ENCODE measurements at places on chromosomes 5 and 9.

- DNase-seq = no peak
Observed at GRCh38 chr5:179218943-179219330, 126.3 kb downstream of the ADAMTS2 start.

DNA sequence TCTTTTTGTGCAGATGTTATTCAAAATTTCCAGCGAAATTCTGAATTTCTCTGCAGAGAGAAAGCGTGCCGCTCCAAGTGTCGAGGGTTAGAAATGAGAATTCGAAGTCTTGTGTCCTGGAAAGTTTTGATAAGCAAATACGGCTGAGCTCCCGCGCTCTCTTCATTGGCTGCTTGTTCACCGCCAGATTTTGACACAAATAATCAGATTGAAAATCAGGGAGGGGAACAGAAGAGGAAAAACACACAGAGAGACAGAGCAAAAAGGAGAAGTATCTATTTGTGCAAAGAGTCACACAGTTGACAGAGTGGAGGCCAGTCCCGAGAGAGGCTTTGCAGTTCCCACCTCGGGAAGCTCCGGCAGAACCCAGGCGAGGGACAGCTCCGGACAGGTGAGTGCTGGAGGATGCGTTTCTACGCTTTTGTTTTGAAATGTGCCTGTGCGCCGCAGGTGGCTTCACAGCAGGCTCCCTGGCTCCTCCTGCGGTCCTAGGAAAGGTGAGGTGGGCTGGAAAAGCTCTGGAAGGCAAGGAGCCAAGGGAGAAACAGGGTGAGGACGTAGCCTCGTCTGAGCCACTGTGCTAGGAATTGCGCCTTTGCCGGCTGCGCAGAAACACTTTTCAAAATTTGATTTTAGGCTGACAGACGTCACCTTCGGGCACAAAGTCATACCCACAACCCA lies at the start of gene GFI1B:
Gene GFI1B (plus strand): TSS at position 244 of the 681 bp plus-strand sequence. CDS start 7,985 bp downstream, outside the sequence.
- no peak for DNase-seq

DNA sequence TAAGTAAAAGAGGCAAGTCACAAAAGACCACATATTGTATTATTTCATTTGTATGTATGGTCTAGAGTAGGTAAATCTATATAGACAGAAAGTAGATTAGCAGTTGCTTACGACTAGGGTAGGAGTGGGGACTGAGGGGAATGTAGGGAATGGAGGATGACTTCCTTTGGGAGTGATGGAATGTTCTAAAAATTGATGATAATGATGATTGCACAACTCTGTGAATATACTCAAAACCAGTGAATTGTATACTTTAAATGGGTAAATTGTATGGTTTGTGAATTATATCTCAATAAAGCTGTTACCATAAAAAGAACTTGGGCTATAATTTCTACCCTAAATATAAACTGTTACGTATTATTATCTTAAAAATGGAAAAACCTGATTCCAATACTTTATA lies 35.0 kb downstream of the ADAMTS6 start:
- no peak for DNase-seq

- DNase-seq = peak; percentile 46
Observed at GRCh38 chr5:53403291-53403690, 77.1 kb upstream of the FST start.

DNA sequence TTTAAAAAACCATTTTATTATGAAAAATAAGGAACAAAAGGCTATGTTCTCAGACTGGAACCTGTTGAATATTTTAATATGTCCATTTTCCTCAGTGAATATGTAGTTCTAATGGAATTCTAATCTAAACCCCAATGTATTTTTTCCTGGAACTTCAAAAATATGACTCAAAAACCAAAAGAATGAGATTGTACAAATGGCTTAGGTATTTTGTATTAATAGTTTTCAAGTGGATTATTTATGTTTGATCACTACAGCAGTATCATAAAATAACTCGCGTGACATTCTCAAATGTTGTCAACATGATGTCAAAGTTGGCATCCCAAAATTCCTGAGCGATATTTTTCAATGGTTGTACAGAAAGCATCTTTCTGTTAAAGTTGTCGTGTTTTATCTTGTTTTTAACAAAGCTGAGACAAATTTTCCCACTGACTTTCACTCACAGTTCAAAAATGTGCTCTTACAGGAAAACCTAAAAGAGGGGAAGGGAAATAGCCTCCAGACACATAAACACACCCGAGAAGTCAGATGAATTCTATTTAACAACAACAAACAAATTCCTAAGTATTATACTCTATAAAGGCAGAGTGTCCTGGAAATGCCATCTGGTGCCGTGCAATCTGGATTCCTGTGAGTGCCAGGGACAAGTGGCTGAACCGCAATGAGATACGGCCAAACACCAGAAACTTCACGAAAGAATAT lies 68.1 kb upstream of the TAS2R1 start:
- peak; percentile 82 for DNase-seq

GRCh38 chr5:73100109-73100508 lies 20.3 kb upstream of the TMEM171 start:
- no peak for DNase-seq

GRCh38 chr5:81749192-81749560 lies 1.7 kb downstream of the SSBP2 start:
- no peak for DNase-seq

GRCh38 chr5:67976891-67977601 lies 238.5 kb upstream of the PIK3R1 start:
- no peak for DNase-seq

DNA sequence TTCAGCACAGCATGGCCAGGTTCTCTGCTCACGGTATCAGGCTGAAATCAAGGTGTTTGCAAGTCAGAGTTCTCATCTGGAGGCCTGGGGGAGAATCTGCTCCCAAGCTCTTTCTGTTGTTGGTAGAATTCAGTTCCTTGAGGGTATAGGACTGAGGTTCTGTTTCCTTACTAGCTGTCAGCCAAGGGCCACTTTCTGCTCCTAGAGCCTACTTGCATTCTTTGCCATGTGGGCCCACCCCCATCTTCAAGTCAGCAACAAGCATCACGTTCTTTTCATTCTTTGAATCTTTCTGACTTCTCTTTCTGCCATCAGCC lies 7.4 kb upstream of the CDC42SE2 start:
- no peak for DNase-seq

DNA sequence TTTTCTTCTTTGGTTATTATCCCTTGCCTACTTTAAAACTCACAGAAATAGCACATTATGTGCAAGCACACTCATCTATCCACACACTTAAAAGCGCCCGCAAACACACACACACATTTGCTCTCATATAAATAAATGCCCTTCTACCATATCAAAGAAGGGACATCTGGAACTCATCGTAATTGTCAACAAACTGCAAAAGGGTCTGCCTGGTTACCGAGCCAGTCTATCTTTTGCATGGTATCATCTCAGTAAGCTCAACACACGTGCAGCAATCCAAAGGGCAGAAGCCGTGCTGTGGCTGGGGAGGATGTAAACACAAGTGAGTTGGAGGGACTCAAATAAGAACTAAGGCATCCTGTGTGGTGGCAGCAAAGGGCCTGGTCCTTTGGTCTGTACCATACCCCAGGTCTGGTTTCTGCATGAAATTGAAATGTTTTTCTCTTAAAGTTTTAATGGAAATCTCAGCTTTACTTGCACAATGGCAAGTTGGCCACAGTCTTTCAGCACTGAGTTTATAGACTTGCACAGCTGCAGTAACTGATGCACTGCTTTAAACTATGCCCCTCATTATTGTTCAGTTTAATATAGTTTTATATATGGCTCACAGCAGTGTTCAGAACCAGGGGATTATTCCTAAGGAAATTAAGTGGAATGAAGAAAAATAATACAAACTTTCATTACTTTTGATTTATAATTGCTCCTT lies 331.0 kb downstream of the ADAMTS6 start:
- DNase-seq = no peak

DNA sequence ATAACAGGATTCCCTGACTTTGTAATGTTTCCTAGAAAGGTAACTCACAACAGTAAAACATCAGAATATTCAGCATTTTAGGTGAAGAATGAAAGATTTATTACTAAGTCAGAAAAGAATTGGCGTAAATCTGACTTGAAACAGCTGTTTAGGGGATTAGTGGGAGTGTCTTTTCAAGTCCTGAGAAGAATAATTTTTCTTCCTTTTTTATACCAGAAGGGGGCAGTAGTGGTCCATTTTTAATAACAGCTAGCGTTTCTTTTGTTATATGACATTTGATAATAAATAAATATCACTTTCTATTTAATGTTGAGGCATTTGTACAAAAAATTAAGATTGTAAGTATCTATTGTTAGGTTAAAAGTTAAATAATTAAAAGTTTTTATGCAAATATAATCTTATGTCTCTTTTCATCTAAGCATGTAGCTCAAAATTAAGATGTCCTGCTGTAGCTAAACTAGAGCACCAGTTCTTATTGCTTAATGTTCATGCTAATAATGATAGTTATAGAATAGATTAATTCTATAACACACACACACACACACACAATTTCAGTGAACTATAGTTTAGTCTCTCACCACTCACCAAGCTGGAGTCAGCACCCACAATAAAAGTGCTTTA lies 258.7 kb upstream of the ARRDC3 start:
- DNase-seq = peak; percentile 52

- no peak for DNase-seq
Observed at GRCh38 chr9:34328500-34328986, 525 bp downstream of the KIF24 start.

DNA sequence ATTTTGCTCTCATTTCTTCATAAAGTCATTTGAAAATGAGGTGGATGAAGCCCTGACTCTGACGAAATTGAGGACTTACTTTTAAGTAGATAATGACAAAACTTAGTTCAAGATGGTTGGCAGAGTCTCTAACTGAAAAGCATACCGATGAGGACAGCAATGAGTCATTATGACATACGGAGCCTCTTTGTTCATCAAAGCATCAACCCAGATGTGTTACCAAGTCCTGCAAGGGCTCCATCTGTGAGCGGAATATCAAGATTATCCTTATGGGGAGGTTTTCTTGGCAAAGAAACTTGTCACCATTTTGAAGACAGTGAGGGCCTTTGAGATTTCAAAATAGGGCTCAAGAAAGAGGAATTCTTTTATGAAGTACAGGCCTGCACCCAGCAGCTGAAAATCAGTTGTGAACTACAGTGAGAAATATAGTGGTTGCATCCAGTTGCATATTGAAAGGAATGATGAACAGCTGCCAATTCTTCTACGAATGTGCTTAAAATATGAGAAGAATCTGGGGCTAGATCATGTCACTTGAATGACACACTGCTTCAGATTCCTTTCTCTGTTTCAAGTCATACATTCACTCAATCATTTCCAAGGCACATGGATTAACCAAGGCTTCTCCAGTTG lies 86.6 kb upstream of the SLC24A2 start:
- DNase-seq = peak; percentile 17

- DNase-seq = no peak
Observed at GRCh38 chr5:181255836-181256578, 4.9 kb downstream of the TRIM52 start.

- no peak for DNase-seq
Observed at GRCh38 chr9:71781391-71781790, 13.1 kb upstream of the CEMIP2 start.

GRCh38 chr9:85302938-85303756 lies 438.6 kb downstream of the AGTPBP1 start:
- DNase-seq = no peak

DNA sequence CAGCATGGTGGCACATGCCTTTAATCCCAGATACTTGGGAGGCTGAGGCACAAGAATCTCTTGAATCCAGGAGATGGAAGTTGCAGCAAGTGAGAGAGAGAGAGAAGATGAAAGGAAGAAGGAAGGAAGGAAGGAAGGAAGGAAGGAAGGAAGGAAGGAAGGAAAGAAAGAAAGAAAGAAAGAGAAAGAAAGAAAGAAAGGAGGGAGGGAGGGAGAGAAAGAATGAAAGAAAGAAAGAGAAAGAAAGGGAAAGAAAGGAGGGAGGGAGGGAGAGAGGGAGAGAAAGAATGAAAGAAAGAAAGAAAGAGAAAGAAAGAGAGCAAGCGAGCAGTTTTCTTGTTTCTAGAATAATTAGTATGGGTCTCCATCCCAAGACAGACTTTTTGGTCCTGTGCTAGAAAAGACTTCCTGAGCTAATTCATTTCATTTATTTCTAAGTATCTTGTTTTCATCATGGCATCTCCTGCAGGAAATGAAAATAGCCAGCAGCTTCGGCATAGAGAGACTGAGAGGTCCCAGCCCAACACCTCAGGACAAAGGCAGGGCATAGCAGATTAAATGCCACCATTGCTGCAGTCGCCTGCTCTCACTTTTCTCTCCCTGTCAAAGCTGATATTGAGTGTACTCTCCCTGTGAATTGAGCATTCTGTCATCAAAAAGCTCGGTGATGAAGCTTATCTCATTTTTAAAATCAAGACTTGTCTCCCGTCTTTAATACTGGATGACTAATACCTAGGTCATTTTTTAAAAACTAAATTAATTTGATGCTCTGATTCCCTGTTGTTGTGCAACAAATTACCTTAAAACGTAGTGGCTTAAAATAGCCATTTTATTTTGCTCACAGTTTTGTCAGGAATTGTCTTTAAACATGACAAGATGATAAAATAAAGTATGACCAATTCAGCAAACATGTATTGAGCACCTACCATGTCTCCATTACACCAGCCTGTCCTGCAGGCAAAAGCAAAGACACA lies 91.8 kb upstream of the ADRA1B start:
- DNase-seq = peak; percentile 28

GRCh38 chr5:146032911-146033310 lies 72.5 kb downstream of the PLAC8L1 start:
- peak; percentile 31 for DNase-seq

- no peak for DNase-seq
Observed at GRCh38 chr5:73947906-73948640, 322.1 kb downstream of the ARHGEF28 start.

DNA sequence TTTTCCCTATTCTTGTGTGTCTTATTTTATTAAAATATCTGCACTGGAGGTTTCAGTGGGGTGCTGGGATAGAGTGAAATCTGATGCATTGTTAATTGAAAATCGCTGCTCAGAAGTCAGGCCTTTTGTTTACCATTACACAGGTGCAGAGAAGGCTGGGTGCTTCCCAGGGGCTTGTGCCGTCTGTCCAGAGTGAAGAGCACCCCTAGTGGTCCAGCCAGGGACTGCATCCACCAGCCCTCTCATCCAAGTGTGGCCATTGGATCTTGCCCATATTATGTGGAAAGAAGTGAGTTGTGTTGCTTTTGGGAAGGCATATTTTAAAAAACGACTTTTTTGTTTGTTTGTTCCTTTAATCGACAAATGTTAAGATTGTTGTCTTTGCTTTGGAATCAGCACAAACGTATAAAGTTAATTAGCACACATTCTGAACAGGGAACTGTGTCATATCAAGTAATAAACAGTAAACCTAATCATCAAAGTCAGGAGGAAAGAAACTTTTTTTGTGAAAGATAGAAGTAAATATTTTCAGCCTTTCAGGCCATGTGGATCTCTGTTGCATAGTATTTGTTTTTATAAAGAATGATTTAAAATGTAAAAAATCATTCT lies 315.6 kb downstream of the MTRR start:
- peak; percentile 37 for DNase-seq

DNA sequence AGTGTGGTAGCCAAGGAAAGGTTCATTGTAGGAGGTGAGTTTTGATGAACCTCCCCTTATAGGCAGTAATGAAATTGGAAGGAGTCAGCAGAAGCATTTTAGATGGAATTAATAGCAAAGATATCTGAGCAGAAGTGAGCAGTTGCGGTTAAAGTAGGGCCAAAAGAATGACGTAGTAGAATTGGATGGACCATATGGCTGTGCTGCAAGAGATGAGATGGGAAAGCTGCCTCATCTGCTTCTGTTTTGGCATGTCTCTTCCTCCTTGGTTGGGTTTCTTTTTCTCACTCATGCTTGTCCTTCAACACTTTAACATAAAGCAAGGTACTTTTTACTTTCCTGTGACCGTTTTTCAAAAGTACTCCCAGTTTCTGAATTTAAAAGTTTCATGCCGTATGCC lies 55.8 kb downstream of the AQP7 start:
- no peak for DNase-seq

- DNase-seq = no peak
Observed at GRCh38 chr5:127400946-127401670, 110.5 kb downstream of the MEGF10 start.

Data from EL (cell line).